Stimulated activated CD4-positive, alpha-beta T cell treated with anti-CD3 and anti-CD28 coated beads, Interleukin-1b, Interleukin-23, amount 100 ng/mL, for 48 hours (primary cell): ENCODE measurements at places on chromosomes 3 and 15.
A peak's percentile ranks its signal among the peaks of the same experiment; 100 is the strongest.

GRCh38 chr15:101456057-101456739 is 33.3 kb downstream of the PCSK6 start:
- DNase-seq, result no peak

- no peak for DNase-seq
These were observed 51.7 kb downstream of the GRIP2 start for GRCh38 chr3:14488286-14489041.

DNA sequence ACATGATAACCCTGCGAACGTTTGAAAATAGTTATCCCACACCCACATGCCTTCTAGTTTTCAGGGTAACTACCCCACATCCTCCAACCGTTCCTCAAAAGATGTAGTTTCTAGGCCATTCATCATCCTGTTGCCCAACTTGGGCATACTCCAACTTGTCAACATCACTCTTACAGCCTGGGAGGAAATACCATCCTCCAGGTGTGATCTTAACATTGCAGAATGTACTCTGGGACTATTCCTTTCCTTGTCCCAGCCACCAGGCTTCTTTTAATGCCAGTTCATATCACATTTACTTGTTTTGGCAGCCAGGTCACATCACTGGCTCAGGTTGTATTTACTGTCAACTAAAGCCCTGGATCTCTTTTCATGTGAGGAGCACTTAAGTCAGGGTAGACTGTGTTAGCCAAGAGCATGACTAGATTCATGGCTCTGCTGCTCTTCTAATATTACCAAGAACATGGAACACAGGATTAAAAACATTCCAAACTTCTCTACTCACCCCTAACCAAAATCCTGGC is 4.0 kb upstream of the DENND6A start:
- no peak for DNase-seq

DNA sequence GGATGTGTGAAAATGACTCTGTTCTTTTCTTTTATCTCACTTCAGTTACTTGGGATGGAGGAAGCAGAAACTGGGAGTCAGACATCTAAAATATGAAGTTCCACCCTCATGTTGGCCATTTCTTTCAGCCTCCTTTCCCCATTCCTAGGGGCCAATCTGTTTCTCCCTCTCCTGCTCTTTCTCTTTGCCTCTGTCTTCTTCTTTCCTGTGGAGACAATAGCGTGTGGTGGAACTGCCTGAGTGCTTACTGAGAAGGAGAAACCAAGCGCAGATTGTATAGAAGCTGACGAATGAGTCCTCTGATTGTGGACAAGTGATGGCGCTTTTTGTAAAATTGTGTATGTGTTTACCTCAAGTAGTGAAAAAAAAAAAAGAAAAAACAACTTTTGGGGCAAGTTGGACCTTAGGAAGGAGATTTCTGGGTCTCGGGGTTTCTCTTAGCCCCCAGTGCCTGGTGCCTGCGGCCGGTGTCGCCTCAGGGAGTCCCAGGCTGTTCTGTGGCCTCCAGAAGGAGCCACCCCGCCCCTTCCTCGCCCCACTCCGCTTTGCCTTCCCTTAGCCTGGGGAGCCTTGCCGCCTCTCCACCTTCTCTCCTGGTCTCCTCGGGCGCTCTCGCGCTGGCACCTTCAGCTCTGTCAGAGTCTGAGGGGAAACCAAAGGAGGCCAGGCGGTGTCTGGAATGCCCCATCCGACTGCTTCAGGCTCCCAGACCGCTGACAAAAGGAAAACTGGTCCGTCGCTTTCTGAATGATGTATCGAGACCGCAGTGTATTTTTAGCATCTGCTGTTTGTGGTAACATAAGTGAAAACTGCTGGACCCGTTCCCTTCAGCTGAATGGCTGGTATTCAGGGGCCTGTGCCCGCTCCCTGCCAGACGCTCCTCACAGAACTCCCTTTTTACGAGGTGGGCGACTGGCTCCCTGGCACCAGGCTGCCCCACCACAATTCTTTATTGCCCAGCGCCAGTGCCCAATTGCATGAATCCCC is 30.1 kb downstream of the SCG5 start:
- no peak for DNase-seq

DNA sequence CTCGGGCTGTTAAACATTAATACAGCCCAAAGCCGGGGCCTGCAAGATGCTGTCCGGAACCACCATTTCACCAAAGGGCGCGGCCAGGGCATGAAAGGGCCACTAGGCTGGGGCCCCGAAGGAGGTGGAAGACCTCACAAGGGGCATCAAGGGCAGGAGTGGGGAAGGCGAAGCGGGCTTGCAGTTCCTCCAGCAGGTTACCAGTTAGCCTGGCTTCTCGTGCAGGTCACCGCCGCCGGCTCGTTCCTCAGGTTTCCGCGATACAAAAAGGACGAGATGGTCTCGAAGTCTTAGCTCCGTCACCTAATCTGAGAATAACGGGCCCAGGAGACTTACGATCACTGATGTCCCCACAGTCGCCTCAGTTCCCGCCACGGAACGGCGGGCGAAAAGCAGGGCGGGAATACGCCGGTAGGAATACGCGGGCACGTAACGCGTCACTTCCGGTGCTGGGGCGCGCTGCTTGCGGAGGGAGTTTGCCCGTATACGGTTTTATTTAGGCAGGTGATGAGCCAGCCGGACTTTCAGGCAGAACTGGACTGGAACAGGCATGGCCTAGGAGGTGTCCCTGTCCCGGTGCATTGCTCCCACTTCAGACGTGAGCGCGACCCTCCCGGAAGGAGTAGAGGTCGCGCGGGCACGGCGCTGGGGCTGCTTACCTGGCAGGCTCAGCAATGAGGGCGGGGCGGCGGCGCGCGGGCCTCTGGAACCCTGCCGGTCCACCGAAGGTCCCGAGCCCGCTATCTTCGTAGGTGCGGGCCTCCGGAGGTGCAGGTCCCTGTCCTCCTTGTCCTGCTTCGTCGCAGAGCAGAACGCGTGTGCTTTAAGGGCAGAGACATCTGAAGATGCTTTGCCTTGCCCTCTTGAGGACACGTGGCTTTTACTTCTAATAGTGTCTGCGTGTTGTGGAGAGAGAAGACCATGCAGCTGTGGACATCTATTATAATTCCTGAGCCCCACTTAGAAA is at the start of gene RFC4:
Gene RFC4, minus strand, starts transcription at position 394 of the 967 bp plus-strand sequence. CDS start 1,769 bp downstream, outside the sequence.
- DNase-seq, result peak; percentile 90

DNA sequence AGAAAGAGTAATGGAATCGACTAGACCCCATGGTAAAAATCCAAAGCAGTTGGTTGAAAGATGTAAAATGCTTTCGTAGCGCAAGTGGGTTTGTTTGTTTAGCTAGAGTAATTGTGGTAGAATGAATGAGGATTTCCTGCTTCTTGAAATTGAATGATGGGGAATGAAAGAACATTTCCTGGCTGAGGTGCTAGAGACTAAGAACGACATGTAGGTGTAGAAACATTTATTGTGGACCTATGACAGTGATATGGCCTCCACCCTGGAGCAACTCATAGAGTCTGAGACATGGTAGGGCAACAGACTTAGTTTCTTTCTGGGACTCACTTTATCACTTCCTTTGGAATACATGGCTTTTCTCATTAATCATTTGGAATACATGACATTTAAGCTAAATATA is 467.6 kb upstream of the CFAP20DC start:
- no peak for DNase-seq

GRCh38 chr15:57223345-57223744 is 153.0 kb upstream of the CGNL1 start:
- DNase-seq, result no peak

DNA sequence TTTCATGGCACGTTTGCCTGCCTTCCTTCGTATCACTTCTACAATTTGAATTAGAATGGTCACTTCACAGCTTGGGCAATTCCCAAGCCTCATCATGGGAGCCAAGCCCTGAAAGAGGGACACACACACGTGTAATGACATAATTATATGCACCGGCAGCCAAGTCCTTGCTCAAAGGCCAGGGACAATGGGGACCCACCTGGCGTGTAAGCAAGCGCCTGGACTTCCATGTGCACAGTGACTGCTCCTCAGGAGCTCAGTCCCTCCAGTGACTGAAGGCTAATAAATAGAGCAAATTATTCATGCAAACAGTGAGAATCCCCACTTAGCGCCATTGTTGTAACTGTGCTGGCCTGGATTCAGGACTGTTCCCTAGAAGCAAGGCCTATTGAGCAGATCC is 115.1 kb downstream of the DNAJB8 start:
- DNase-seq, result no peak

- no peak for DNase-seq
These were observed 45.4 kb downstream of the PLOD2 start for GRCh38 chr3:146115619-146116018.

DNA sequence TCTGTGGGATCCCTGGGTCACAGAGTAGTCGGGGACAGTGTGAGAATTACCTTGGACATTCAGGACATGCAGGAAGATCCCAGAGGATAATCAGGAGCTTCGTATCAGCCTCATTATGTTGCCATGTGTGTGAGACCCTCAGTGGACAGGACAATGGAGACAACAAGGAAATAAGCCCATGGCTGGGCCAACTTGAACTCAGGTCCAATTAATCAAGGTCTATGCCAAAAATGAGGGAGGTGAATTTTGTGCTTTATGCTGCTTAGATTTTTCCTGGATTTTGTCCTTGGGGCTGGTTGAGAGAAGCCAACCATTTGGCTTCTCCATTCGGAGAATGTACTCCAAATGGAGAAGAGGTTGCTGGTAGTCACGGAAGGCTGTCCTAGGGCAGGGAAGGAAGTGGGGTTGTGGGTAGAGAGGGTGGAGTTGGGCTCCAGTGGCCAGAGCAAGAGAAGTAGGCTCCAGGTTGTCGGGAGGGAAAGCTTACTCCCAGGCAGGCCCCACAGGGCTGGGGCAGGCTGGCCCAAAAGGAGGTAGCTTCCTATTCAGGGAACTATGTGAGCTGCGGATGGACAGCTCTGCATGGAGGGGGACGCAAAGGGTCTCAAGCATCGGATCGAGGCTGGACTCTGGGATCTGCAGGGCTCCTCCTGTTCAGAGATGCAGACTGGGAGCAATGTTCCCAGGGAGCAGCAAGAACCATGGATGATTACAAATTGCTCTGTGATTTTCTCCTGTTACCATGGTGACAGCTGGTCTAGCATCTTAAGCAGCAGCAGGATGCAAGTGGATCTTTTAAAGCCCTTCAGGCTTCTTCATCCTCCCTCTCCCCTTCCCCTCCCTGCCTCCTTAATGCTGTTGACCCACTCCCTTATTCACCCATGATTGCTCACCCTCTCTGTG is 91.1 kb downstream of the WNT7A start:
- DNase-seq, result no peak

DNA sequence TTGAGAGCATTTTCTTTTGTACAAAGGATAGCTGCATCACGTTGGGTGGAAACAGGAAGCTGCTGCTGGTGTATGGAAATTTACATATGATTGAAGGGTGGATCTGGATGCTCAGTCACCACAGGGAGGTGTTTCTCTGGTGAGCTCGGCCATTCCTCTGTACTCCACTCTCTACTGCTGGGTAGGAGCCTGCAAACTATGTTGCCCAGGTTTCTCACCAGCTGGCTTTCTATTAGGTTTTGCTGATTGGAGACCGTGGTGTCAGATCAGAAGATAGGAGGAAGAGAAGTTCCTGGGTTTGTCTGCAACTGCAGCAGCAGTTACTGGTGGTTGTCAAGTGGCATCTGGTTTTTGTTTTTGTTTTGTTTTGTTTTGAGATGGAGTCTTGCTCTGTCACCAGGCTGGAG is 61.7 kb downstream of the TAMM41 start:
- DNase-seq, result no peak

DNA sequence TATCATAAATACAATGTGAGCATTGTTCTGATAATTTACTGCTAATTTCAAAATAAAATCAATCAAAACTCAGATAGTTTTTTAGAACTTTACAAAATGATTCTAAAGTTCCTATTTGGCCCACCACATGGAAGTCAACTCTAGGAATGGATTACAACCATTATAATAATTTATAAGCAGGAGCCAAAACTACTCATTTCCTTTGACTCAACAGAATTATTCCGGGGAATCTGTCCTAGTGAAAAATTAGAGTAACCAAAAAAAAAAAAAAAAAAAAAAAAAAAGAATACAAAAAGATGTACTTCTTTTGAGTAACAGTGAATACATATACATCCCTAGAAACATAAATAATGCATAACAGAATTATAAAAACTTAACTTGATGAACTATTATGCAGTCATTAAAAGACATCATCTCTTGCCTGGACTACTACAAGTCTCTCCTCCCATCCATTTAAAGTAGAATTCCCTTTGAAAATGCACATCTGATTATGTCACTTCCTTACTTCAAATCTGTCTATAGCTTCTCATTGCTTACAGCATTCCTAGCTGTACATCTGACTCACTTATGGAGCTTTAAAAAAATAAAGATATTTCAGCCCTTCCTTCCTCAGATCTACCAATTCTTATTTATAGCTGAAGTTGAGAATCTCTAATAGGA is 43.4 kb downstream of the HDGFL3 start:
- DNase-seq, result no peak

GRCh38 chr3:4822568-4822967 is 156.7 kb upstream of the BHLHE40 start:
- DNase-seq, result no peak

- DNase-seq, result no peak
These were observed 45.4 kb upstream of the RAF1 start for GRCh38 chr3:12709334-12709733.

GRCh38 chr15:34038023-34038870 is 757 bp downstream of the AVEN start:
- peak; percentile 71 for DNase-seq

DNA sequence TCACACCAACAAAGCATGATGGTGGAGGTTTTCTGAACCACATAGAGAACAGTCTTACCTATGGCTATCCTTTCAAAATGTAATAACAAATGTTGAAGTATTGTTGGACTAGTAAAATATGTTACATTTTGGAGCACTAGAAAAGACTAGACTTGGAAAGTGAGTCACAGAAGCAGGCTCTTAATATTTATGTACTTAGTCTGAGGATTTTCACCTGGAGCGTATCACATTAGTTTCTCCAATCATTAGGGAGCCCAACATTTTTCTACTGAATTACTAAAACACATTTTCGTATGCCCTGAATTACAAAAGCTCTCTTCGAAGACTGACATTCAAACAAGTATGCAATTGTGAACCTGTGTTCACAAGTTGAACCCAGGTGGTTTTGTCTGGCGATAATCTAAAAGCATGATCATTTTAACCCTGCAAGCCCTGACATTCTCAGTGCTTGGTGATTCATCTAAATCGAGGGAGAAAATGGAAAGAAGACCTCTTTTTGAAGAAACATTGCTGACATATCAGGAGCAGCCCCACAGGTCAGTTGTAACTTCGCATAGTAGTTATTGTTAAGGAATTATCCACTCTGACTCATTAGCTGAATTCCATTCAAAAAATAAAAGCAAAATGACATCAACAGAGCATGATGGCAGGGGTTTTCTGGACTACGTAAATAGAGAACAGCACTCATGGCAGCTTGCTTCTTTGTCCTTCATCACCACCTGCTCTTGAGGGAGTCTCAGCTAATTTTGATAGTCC is 679.8 kb upstream of the NECTIN3 start:
- no peak for DNase-seq

DNA sequence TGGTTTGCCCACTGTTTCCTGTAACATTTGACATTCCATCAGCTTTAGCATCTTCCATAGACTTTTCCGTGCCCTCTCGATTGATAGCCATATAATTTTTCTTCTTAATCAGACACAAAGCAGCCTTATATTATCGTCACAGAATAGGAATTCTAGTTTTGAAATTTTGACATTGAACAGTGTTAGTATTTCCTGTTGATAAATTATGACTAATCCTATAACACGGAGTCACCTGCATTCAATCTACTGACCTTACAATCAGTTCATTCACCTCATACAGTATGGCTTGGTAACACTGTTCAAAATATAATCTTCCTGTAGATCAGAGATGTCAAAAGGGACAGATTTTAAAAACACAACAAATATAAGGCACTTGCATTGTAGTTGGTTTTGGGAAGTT is 423.7 kb downstream of the C3orf38 start:
- DNase-seq, result no peak
